ENCODE measurements at places on chromosomes 1 and 21.

- DNase-seq: no peak
Measured at GRCh38 chr21:42425591-42425990, 21.9 kb downstream of the UBASH3A start.

- no peak for DNase-seq
Measured at GRCh38 chr1:77398152-77398551, 116.3 kb downstream of the AK5 start.

- no peak for DNase-seq
Measured at GRCh38 chr1:97314685-97315084, 593.1 kb downstream of the PTBP2 start.

DNA sequence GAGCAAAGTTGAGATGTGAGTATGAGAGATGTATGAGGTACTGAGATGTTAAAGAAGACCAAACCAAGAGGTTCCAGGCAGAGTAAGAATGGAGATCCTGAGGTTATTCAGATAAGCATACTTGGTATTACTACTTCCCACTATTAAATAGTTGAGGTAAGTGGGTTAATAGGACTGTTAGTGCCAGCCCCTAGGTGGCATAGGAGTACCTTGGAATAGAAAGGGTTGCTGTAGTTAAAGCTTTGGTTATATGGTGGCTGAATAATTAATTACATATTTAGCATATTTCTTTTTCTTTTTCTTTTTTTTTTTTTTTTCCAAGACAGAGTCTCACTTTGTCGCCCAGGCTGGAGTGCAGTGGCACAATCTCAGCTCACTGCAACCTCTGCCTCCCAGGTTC is 397.9 kb upstream of the TMPRSS15 start:
- no peak for DNase-seq

GRCh38 chr1:18511874-18512150 is 31.1 kb downstream of the KLHDC7A start:
- no peak for DNase-seq

DNA sequence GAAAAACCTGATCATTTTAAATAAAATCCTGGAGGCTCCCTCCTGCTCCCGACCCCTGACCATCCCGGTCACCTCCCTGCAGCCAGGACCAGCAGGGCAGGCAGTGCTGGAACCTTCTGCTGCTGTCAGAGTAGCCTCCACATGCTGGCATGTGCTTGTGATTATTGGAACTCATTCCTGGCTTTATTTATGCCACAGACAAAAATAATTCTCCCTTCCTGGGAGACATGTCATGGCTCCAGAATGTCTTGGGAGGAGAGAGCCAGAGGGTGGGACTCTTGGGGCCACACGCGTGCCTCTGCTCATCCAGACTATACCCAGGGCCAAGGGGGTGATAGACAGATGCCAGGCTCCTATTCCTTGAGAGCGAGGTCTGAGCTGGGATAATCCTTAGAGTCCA is 183.6 kb upstream of the RAB4A start:
- DNase-seq: no peak

DNA sequence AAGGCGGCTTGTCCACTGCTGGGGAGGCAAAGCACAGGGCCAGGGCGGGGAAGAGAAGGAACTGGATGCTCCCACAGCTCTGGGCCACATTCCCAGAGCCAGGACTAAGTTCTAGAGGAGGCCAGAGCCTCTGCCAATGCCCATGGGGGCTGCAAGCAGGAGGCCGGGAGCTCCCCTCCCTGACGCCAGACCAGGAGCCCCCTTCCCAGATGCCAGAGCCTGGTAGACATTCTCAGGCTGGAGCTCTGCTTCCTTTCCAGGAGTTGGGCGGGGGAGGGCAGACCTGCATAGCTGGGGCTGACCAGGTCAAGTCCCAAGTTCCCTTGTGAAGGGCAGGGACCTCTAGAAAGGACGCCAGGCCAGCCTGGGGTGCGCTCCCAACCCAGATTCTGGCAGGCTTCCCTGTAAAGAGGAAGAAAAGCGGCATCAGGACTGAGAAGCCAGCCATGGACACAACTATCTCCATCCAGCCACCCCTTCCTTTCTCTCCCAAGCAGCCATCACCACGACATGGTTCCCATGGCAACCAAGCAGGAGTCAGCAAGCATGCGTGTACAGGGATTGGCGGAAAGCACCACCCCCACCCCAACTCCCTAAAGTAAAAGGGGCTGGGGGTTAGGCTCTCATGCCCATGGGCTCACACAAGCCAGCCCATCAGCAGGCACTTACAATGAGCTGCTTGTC is 13.4 kb downstream of the KIF21B start:
- no peak for DNase-seq

- no peak for DNase-seq
Measured at GRCh38 chr1:214009423-214010196, 21.8 kb downstream of the PROX1 start.

GRCh38 chr1:230992100-230992774 is 13.3 kb downstream of the ARV1 start:
- no peak for DNase-seq

DNA sequence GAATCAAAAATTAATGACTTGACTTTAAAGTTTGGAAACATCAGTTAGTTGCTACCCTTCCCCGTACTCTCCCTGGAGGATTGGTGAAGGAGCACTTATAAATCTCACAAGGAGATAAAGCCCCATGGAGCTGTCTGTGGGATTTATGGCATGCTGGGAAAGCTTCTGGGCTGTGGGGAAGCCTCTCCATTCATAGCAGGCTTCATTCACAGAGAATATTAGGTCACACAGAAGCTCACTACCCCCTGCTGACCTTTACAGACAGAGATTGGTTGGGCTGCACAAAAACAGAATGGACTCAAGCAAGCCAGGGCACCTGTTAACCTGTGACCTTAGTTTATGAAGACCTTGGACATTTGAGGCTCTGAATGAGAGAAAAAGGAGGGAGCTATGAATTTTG is 32.1 kb downstream of the RGL1 start:
- DNase-seq: no peak

GRCh38 chr1:102529446-102529845 is 532.7 kb upstream of the OLFM3 start:
- DNase-seq: no peak

GRCh38 chr1:115289940-115290339 is 48.1 kb downstream of the NGF start:
- DNase-seq: no peak

- no peak for DNase-seq
Measured at GRCh38 chr1:40662864-40663263, 2.6 kb downstream of the RIMS3 start.

DNA sequence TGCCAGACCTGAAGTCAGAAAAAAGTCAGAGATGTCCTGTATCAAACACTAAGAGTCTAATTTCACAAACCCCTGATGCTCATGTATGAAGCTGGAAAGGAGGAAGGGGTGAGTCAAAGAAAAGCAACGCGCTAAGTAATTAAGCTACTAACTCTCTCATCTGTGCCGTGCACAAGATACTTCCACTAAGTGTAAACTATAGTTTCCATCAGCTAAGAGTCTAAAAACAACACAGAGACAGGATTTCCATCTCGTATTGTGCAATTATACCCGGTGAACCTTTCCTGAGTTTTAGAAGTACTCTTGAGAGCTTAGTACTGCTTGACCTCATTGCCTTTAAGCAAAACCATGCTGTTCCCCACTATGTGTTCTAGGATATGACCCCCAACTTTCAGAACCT is 19.0 kb downstream of the DNALI1 start:
- DNase-seq: no peak

All from fibroblast of skin of left biceps (primary cell).